ENCODE measurements at places on chromosomes 12 and 14. TPM values are rescaled to one million over a fixed set of nuclear protein-coding genes. Genes with fewer than 3 reads are reported as not detected.

Gene PKP2
- 4.1 TPM for total RNA-seq

Gene KRT74
- total RNA-seq: not detected

Gene C12orf42
- total RNA-seq: 0.36 TPM

Gene MYH6
- 0.09 TPM for total RNA-seq

Gene TSPAN9
- 70.4 TPM for total RNA-seq

Gene TMEM30B
- 0.27 TPM for total RNA-seq

Gene KRT77
- total RNA-seq: 0.09 TPM

Gene ERBB3
- total RNA-seq: 4.7 TPM

Gene MYO1H
- 0.09 TPM for total RNA-seq

Gene FOXA1
- not detected for total RNA-seq

Gene RERG
- total RNA-seq: 20.7 TPM

Gene SLC6A15
- 63.4 TPM for total RNA-seq

Gene PMEL
- total RNA-seq: 0.54 TPM

Gene CHMP4A
- 26.9 TPM for total RNA-seq

Gene KLRD1
- 0.27 TPM for total RNA-seq

Gene RASSF9
- total RNA-seq: 2.4 TPM

Gene KCNA1
- total RNA-seq: 15.8 TPM

Gene ABCD2
- total RNA-seq: 3.5 TPM

Gene TAS2R42
- total RNA-seq: not detected

Gene OASL
- 0.18 TPM for total RNA-seq

Gene GALNT16
- total RNA-seq: 9.3 TPM

Gene EAPP
- total RNA-seq: 38.4 TPM

Gene GPD1
- 1.7 TPM for total RNA-seq

Gene SOAT2
- 0.27 TPM for total RNA-seq

Gene FOXN4
- 0.45 TPM for total RNA-seq

Gene EPYC
- total RNA-seq: not detected

Measured in cerebellum (tissue), 4 donors.